ENCODE measurements at places on chromosomes 12 and 14.

GRCh38 chr12:29216266-29216665 is 67.2 kb downstream of the FAR2 start:
- DNase-seq = no peak

- no peak for DNase-seq
These were observed 10.8 kb downstream of the ISCA2 start for GRCh38 chr14:74504412-74504811.

DNA sequence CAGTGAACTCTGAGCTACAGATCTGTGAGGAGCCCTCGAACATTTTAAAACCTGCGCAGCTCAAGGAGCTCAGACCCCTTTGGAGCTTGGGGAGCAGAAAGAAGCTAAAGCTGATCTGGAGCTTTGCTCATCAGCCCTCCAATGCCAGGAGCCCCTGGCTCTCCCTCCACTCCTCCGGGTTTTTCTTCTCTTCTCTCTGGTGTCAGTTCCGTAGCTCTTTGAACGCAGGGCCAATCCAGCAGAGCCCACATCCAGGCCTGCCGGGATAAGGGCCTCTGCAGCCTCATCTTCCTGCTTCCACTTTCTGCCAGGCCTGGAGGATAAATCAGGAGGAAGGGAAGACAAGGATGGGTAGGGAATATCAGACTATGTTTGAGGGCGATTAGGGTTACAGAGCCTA is 6.0 kb downstream of the HOXC4 start:
- DNase-seq = no peak

DNA sequence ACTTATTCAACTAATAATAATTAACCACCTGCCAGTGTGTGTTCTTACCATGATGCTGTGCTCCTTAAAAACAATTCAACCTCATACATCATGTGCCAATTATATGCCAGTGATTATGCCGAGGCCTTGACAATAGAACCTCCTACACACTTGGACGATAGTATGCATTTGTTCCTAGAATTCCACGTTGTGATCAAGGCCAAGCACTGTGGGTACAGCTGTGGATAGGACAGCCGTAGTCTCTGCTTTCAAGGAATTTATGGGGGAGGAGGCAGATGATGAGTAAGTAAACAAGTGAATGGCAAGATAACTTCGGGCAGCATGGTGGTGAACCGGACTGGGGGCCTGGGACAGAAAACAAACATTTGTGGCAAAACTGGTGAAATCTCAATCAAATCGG is 18.0 kb upstream of the MYO1H start:
- no peak for DNase-seq

- no peak for DNase-seq
These were observed 59.6 kb downstream of the PPFIA2 start for GRCh38 chr12:81699551-81699950.

DNA sequence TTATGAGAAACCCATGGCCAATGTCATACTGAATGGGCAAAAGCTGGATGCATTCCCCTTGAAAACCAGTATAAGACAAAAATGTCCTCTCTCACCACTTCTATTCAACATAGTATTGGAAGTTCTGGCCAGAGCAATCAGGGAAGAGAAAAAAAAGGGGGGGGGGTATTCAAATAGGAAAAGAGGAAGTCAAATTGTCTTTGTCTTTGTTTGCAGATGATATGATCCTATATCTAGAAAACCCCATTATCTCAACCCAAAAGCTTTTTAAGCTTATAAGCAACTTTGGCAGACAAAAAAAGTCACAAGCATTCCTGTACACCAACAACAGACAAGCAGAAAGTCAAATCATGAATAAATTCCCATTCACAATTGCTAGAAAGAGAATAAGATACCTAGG is 19.5 kb downstream of the GLIPR1L1 start:
- no peak for DNase-seq

- DNase-seq = no peak
These were observed 56.9 kb downstream of the BICD1 start for GRCh38 chr12:32163596-32163995.

- DNase-seq = no peak
These were observed 154.8 kb upstream of the FAR2 start for GRCh38 chr12:28994179-28994715.
